Activated effector memory CD4-positive, alpha-beta T cell treated with Interleukin-2 at 50 U/mL for 16 hours (primary cell): ENCODE measurements at places on chromosomes 3 and 15.

DNA sequence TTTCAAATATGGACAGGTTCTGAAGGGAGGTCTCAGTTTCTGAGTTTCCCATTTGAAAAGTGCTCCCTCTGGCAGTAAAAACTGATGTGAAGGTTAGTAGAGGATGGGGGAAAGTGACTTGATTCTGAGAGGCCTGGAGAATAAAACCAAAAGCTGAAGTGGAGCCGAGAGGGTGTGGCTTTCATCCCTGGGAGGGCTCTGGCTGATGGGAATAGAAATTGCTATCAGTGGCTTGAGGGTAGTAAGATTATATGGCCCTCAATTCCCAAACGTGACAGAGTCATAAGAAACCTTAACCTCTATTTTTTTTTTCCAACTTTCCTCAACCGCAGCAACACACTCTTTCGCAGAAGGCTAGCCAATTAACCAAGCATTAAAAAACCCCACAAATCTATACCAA is 185.9 kb downstream of the MEIS2 start:
- DNase-seq, result no peak

DNA sequence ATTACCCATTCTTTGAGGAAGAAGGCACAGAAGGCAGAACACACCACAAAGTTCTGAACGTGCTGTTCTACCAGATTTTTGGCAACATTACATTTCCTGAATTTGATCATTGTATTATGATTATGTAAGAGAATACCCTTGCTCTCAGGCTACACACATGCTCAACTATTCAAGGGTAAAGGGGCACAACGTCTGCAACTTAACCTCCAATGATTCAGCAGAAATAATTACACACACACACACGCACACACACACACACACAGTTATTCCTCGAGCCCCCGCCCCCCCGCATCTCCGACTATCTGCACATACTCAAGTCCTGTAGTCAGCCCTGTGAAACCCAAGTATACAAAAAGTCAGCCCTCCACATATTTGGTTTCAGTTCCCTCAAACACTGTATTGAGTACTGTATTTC is 26.8 kb downstream of the RPN1 start:
- DNase-seq, result no peak

GRCh38 chr3:40754994-40755393 is 230.2 kb downstream of the ZNF621 start:
- no peak for DNase-seq

DNA sequence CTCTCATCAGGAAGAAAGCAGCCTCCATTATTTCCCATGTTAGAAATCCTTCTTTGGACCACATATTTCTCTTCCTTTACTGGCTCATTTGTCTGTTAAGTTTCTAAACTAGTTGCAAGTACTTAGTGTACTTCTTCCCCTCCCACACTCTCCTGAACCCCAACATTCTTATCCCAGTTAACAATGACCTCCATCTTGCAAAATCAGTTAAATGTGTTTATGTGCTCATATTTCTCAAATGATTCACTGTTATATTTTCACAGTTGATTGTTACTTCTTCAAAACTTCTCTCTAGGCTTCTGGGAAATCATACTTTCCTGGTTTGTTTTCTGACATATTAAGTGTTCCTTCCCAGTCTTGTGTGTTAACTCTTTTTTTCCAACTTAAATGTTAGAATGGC is 856.9 kb downstream of the EPHA3 start:
- DNase-seq, result no peak

- no peak for DNase-seq
Measured at GRCh38 chr3:160403796-160404470, 4.5 kb downstream of the SMC4 start.

DNA sequence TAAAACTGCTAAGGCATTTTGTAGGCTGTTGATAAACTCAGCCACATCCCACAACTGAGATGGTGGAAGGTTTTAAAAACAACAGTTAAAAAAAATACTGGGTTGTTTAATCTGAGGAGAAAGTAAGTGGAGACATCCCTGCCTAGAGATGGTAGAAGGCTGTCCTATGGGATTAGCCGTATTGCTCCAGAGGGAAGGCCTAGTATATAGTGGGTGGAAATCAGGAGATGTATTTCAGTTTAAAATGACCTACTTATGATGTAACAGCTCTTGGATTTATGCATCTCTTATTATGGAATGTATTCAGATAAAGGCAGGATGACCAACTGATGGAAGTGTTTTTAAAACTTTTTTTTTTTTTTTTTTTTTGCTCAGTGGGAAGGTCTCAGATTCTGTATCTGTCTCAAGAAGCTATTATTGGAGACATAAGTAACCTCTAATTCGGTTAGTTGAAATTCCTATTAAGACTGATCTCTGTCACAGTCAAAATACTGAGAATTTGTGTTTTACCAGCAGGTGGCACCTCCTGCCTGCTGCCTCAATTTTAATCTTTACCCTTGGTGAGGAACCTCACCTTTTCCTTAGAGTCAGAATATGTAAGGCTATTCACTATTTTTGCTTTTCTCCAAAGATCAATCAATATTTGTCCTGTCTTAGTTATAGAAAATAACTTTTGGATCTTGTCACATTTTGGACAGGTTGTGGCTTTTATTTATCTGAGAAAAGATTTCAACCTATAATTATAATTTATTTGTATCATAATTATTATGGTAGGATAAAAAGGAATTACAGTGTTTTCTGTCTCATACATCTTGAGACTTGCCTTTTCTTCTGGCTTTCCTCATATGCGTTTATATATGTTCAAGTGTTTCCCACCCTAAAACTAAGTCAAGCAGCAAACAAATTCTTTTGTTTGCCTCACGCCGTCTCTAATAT is 63.0 kb downstream of the VPS8 start:
- no peak for DNase-seq

- DNase-seq, result no peak
Measured at GRCh38 chr3:101868534-101869464, 19.5 kb downstream of the NFKBIZ start.

DNA sequence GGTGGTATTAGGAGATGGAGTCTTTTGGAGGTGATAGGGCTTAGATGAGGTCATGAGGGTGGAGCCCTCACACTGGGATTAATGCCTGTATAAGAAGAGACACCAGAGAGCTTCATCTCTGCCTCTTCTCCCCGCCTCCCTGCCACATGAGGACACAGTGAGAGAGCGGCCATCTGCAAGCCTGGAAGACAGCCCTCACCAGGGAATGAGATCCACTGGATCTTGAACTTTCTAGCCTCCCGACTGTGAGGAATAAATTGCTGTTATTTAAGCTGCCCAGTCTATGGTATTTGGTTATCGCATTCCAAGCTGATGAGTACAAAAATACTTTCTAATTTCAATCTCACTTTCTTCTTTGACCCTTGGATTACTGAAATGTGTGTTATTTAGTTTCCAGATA is 121.4 kb downstream of the OCA2 start:
- no peak for DNase-seq

DNA sequence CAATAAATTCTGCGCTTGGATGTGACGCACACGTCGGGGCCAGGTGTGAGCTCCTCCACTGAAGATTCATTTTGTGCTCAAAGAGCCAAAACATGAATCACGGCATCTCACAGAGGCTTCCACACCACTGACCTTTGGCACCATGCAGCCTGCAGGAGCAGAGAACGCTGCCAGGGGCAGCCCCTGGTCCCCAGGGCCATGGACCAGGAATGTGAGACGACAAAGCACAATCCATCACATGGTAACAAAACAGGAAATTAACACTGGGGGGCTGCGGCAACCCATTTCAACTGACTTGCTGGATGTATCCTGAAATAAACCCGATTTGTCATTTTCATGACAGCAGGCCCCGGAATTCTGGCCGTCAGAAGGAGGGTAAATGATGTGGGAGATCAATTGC is 167.5 kb upstream of the IGF1R start:
- DNase-seq, result no peak

DNA sequence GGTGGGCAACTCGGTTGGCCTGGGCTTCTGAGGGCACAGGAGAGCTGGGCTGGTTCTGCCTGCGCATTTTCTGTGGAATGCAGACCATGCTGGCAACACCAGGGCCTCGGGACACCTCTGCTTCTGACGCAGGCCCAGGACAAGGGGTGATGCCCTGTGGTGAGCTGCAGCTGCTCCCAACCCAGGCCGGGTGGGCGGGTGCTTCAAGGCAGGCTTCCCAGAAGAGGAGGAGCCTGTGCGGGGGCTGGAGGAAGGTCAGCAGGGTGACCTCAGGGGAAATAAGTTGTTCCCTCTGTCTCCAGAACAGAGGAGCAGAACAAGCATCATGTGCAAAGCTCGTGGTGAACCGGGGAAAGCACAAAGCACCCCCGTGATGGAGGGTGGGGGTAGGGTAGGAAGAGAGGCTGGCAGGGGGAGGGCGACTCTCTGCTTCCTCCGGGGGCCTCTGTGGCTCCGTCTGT is 11.0 kb upstream of the PLXNA1 start:
- no peak for DNase-seq

GRCh38 chr3:143436231-143436930 is 316.8 kb downstream of the CHST2 start:
- DNase-seq, result no peak

DNA sequence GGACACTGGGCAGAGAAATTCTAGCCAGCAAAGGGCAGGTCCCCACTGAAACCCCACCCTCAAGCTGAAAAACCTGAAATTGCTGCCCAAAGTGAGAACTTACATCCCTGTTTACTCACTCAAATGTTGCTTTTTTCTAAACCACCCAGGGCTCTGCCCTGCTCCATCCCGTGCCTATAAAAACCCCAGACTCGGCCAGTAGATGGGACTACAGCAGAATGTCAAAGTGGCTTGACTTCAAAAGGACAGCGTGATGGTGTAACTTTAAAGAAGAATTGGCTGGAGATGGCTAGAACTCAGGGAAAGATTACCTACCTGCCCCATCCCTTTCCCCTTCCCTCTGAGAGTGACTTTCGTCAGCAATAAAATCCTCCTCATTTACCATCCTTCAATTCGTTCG is 246.9 kb downstream of the PYDC2 start:
- DNase-seq, result no peak

DNA sequence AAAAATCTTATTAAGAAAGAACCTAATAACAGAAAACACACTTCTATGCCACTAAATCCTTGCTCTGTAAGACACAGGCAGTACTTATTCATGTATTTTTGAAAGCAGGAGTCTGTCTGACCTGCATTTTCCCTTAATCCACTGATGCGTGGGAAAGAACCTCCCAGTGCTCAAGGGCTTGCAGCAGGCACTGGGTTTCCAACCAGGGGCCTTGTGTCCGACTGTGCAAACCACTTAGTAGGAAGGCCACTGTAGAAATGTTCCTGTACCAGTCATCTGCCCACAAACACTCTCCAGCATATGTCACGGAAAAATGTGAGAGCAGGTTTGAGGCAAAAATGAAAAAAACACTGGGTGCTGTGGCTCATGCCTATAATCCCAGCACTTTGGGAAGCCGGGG is 12.4 kb downstream of the CXCR6 start:
- no peak for DNase-seq

DNA sequence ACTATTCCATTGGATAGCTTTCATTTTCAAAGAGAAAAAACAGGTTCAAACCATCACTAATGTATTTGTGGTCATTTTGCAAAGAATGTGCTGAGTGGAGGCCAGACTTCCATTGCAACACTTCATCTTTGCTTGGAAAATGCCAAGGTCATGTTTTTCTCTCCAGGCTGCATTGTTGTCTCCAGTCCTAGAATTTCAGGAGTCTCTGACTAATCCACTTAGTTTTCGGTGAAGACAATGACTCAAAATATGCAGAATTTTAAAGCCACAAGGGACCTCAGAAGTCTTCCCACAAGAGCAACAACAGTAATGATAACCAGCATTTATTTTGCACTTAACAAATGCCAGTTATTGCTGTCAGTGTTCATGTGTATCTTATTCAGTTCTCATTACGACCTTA is 277.0 kb downstream of the RYR3 start:
- no peak for DNase-seq

GRCh38 chr3:98826126-98826525 is 63.0 kb downstream of the ST3GAL6 start:
- no peak for DNase-seq

DNA sequence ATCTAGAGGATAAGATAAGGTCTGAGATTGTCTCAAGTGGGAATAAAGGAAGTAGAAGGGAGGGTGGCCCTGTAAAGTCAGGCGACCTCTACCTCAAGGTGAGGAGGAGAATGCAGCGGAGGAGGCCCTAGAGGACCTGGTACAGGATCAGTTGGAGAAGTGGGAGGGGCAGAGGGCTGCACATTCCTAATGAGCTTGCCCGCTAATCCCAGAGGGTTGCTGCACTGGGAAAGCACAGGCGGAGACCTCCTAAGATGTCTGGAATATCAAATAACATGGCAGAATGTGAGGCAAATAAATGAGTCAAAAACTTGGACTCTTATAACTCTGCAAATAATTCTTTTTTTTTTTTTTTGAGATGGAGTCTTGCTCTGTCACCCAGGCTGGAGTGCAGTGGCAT is 30.2 kb upstream of the VPS8 start:
- no peak for DNase-seq

- DNase-seq, result no peak
Measured at GRCh38 chr3:127036209-127037020, 53.5 kb downstream of the PLXNA1 start.

DNA sequence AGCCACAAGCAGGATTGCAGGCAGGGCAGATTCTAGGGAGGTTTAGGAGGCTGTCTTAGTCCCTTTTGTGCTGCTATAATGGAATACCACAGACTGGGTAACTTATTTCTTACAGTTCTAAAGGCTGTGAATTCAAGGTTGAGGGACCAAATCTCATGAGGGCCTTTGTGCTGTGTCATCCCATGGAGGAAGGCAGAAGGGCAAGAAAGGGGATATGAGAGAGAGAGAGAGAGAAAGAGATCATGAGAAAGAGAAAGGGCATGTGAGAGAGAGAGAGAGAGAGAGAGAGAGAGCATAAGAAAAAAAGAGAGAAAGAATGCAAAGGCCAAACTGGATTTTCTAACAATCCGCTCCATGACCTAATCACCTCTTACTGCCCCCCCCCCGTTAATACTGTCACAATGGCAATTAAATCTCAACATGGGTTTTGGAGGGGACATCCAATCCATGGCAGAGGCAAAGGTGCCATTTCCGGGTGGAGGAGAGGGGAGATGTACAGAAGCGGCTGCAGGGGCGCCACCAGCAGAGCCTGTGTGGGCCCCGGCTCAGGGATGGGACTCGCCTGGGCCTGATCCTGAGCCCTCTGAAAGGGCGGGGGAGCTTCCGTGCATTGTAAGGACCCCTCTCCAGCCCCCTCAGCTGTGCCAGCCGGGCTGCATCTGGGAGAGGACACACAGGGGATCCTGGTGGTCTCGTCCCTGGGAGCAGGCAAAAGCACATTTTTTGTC is 20.5 kb downstream of the MRPS11 start:
- DNase-seq, result no peak

DNA sequence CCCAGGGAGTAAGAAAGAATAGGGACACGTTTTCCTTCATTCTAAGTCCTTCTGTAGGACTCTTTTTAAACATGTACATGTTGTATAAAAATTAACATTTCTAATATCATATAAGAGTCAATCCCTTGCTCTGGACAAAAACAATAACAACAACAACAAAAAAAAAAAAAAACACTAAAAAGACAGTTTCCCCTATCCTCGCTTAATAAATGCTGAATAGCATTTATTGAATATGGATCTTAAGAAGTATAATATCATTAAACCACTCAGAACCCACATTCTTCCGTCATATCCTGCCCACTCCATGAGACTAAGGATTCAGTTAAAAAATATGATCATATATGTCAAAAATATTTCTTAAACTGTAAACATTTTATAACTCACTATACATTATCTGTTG is 145.1 kb downstream of the AQP9 start:
- DNase-seq, result no peak
